Activated naive CD4-positive, alpha-beta T cell treated with anti-CD3 and anti-CD28 coated beads, Interleukin-2, amount 10 ng/mL, durations not matched to agents 7 days and 5 days (primary cell): ENCODE measurements at places on chromosomes 1 and 21.
A peak's percentile ranks its signal among the peaks of the same experiment; 100 is the strongest.

GRCh38 chr1:5432436-5432835 lies 559.8 kb downstream of the NPHP4 start:
- H3K4me3 ChIP-seq, result no peak overlapping the region
- no peaks in the 10 kb centered on the region for H3K36me3 ChIP-seq
- no peak for DNase-seq
- H3K4me1 ChIP-seq, result no peaks in the 10 kb centered on the region
- no peak overlapping the region for H3K27ac ChIP-seq

DNA sequence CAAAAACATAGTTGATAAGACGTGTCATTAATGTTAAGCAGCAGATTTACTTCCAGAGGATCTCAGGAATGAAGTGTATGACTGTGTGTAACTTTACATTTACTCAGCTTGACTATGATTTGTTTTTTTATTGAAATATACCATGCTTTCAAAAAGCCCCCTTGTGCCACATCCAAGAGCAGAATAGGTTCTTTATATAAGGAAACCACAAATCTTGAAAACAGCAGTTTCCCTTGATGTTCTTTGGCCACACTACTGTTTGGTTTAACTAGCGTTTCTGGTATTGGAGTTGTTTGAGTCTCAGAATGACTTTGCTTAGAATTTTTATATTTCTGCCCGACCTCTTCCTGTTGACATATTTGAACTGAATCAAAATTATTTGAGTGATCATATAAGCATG lies 25.0 kb downstream of the LRRC8C start:
- peaks cover 64% of the 10 kb centered on the region for H3K36me3 ChIP-seq
- peaks cover 90% of the 10 kb centered on the region for H3K4me1 ChIP-seq
- H3K27me3 ChIP-seq, result no peaks in the 10 kb centered on the region
- H3K4me3 ChIP-seq, result peak overlapping the region; percentile 6

GRCh38 chr1:91582431-91582921 lies 81.8 kb downstream of the CDC7 start:
- no peak overlapping the region for H3K27ac ChIP-seq
- H3K4me3 ChIP-seq, result no peak overlapping the region
- DNase-seq, result no peak
- H3K27me3 ChIP-seq, result peaks cover 22% of the 10 kb centered on the region

GRCh38 chr1:204033306-204033705 lies 39.6 kb upstream of the SOX13 start:
- H3K4me1 ChIP-seq, result no peaks in the 10 kb centered on the region
- no peak overlapping the region for H3K27ac ChIP-seq
- H3K4me3 ChIP-seq, result no peak overlapping the region
- peaks cover 27% of the 10 kb centered on the region for H3K27me3 ChIP-seq
- no peak for DNase-seq

DNA sequence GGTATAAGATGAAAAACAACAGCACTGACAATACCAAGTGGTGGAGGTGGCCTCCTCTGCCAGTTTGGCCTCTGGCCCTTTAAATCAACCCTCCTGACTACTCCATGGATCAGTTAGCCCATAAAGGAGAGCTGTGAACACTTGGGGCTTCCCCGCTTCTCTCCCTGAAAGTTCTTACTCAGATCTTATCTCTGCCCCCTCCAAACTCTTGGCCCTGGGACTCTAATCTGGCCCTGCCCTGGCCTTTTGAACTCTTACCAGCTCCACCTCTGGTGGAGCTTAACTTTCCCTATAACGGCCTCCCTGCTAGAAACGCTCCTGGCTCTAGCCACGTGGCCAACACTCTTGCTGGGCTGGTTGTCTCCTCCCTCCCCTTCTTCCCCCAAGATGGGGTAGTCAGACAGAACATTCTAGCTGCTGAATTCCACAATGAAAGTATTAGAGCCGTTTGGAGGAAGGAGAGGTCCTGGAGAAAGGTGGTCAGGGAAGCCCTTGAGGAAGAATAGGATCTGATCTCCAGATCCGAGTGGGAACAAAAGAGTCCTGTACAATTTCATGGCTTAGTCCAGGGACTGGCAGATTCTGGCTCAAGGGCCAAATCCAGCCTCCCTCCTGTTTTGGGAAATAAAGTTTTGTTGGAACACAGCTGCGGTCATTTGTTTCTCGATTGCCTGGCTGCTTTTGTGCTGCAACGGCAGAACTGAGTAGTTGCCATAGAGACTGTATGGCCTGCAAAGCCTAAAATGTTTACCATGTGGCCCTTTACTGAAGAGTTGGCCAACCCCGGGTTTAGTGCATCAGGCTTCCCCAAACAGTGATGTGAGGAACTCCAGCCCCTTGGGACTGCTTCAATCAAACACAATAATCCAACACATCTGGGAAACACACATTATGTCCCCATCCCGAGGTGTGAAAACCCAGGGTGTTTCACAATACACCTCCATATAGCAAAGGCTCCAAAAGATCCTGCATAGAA lies 9.5 kb upstream of the PIGR start:
- peaks cover 15% of the 10 kb centered on the region for H3K4me1 ChIP-seq
- DNase-seq, result no peak
- H3K4me3 ChIP-seq, result no peak overlapping the region
- peaks cover 25% of the 10 kb centered on the region for H3K27me3 ChIP-seq

DNA sequence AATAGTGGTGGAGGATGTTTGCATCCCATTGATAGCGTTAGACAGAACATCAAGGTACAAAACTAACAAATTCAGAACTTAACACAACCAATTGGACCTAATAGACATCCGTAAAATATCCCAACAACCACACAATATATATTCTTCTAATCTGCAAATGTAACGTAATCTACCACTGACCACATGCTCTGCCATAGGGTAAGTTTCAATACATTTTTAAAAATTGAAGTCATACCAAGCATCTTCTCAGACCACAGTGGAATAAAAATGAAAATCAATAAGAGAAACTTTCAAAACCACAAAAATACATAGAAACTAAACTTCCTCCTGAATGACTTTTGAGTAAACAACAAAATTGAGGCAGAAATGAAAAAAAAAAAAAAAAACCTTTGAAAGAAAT lies 1087.5 kb downstream of the KCNT2 start:
- no peaks in the 10 kb centered on the region for H3K27me3 ChIP-seq
- H3K4me3 ChIP-seq, result no peak overlapping the region

- no peak overlapping the region for H3K4me3 ChIP-seq
- no peak overlapping the region for H3K27ac ChIP-seq
- DNase-seq, result no peak
- no peaks in the 10 kb centered on the region for H3K36me3 ChIP-seq
These were observed 273.4 kb downstream of the VAV3 start for GRCh38 chr1:107691540-107691939.

DNA sequence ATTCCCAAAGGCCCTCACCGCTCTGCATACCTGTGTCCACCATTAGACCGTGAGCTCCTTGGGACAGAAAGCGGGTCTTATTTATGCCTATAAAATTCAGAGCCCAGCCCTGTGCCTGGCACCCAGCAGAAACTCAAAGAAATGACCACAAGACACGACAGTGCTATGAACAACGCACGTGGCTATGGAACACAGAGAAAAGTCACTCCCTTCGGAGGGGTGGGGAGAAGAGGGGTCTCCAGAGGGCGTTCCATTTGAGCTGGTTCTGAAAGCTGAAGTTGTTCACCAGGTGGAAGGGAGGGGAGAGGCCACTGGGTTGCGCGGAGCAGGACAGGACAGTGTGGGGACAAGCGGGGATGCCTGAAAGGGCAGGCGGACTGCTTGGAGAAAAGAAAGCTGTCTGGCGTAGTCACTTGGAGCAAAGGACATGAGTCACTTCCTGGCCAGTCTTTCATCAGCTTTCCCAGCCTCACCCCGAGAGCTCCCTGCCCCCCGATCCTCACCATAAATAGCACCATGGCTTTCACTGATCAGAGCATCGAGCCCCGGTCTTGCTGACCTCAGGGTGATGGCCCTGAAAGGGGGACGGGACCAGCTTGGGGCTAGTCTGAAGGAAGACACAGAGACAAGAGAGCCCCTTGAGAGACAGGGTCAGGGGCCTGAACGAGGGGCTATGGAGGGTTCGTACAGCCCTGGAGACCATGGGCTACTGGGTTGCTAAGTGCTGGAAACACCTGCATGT lies 28.5 kb downstream of the ECE1 start:
- H3K4me3 ChIP-seq, result no peak overlapping the region
- peak overlapping the region; percentile 81 for H3K27ac ChIP-seq
- H3K27me3 ChIP-seq, result no peaks in the 10 kb centered on the region
- peaks cover 61% of the 10 kb centered on the region for H3K4me1 ChIP-seq

DNA sequence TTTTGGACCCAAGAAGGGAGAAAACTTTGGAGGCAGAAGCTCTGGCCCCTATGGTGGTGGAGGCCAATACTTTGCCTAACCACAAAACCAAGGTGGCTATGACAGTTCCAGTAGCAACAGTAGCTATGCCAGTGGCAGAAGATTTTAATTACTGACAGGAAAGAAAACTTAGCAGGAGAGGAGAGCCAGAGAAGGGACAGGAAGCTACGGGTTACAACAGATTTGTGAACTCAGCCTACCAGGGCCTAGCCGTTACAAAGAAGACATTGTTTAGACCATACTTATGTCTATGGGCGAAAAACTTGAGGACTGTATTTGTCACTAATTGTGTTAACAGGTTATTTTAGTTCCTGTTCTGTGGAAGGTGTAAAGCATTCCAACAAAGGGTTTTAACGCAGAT lies 10.4 kb upstream of the ACOT11 start:
- DNase-seq, result no peak
- no peaks in the 10 kb centered on the region for H3K36me3 ChIP-seq
- peaks cover 48% of the 10 kb centered on the region for H3K27me3 ChIP-seq
- H3K27ac ChIP-seq, result no peak overlapping the region
- no peak overlapping the region for H3K4me3 ChIP-seq

DNA sequence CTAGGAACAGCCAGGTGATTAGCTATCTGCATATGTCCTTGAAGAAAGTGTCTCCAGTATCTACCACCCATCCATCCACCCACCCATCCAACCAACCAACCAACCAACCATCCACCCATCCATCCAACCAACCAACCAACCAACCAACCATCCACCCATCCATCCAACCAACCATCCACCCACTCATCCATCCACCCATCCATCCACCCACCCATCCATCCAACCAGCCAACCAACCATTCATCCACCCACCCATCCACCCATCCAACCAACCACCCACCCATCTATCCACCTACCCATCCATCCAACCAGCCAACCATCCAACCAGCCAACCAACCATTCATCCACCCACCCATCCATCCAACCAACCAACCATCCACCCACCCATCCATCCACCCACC lies 12.1 kb downstream of the C21orf58 start:
- peaks cover 49% of the 10 kb centered on the region for H3K36me3 ChIP-seq
- H3K27ac ChIP-seq, result no peak overlapping the region
- H3K27me3 ChIP-seq, result no peaks in the 10 kb centered on the region
- H3K4me1 ChIP-seq, result no peaks in the 10 kb centered on the region

DNA sequence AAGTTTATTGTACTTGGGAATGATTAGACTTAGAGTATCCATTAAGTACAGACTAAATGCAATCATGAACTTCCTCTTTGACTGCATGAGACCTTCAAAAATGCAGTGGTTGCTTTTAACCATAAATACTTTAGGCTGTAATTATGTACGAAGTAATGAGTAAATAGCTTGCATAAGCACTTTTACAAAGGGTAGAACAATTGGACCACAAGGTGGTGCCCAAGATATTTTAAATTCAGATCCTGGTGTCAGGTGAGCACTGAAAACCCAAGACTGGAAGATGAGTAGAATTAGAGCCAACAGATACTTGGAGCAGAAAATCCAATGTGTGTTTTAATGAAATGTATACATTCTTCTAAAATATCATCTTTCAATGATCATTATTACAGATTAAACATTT lies 43.4 kb upstream of the RHOU start:
- H3K4me1 ChIP-seq, result peaks cover 10% of the 10 kb centered on the region
- H3K36me3 ChIP-seq, result no peaks in the 10 kb centered on the region
- H3K4me3 ChIP-seq, result no peak overlapping the region
- no peak overlapping the region for H3K27ac ChIP-seq
- H3K27me3 ChIP-seq, result peaks cover 29% of the 10 kb centered on the region
- DNase-seq, result peak; percentile 49

DNA sequence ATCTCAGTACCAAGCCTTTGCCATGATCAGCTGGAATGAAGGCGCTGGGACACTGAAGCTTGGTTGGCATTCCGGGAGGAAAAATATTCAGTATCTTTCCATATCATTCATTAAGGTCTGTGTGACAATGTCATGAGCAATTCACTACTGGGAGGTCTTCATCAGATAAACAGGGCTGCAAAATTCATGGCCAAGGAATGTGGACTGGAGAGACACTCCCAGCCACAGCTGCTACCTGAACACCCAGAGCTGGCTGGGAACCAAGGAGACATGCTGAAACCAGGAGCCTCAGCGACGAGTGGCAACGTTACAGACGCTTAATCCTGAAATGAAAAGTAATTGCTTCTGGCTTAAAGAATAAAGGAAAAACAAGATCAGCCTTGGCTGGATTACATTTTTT lies 30.6 kb upstream of the DDAH1 start:
- peaks cover 25% of the 10 kb centered on the region for H3K27me3 ChIP-seq
- no peak overlapping the region for H3K27ac ChIP-seq
- no peaks in the 10 kb centered on the region for H3K36me3 ChIP-seq
- no peak for DNase-seq
- H3K4me1 ChIP-seq, result no peaks in the 10 kb centered on the region

DNA sequence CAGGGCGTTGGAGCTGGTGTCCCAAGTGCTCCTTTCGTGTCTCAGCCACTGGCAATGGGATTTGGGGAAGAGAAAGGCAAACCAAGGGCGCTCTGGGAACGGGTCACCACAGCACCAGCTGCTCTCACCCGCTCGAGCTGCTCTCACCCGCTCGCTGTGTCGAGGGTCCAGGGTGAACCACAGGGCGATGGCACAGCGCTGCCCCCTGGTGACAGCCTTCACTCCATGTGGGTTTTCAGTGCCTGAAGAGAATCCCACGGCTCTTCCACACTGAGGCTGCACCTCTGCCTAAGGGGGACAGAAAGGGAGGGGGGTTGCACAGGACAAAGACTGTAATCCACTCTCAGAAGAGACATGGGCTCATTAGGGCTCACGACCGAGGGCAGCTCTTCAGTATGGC lies 7.1 kb upstream of the CLDN19 start:
- DNase-seq, result peak; percentile 61
- H3K4me3 ChIP-seq, result no peak overlapping the region
- H3K36me3 ChIP-seq, result peaks cover 28% of the 10 kb centered on the region
- no peak overlapping the region for H3K27ac ChIP-seq

DNA sequence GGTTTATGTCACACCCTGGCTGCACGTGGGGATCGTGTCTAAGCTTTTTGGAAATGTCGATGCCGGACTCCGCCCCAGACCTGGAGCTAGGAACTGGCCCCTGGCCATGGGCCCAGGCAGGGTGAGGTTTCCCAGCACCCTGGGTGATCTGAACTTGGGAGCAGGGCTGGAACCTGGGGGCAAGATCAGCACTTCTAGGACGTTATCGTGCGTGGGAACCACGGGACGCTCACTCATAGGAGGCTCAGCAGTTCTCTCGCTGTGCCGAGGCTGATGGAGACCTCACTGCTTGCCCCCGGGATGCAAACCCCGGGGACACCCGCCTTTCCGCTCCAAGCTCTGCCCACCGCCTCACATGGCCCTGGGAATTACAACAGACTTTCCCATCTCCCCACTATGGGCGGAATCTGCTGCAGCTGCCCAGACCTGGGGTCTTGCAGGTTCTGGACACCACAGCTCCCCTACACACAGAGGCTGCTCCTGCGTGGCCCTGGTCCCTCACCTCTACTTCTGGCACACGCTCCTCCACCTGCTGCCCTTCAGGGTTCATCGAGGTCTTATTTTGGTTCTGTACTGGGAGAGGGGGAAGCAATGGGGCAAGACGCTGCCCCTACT lies 35.9 kb downstream of the COL18A1 start:
- no peaks in the 10 kb centered on the region for H3K36me3 ChIP-seq
- peaks cover 20% of the 10 kb centered on the region for H3K27me3 ChIP-seq
